ENCODE measurements at places on chromosomes 16 and 17.

DNA sequence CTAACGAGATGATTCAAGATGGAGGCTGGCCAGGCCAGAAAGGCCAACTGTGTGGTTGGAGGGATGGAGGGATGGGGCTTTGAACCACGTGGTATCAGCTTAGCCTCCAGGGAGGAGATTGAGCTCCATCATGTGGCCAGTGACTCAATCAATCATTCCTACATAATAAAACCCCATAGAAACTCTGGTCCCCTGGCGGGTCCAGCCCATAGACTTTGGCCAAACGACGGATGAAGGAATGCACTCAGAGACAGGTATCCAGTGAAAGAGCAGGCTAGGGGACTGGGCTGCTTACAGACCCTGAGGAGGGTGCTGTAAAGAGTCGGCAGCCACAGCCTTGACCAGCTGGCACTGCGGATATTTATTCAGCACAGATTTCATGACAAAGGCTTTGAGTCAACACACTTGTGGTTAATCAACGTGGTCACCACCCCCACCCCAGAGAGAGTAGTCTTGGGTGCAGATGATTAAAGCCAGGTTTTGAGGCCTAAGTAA lies 308.7 kb upstream of the TNRC6C start:
- DNase-seq = no peak

- DNase-seq = peak; percentile 91
These were observed at the start of gene MINK1 for GRCh38 chr17:4833178-4833940. Gene MINK1, plus strand, starts transcription at chr17:4833340. Its CDS starts 244 bp downstream, at chr17:4833584.

DNA sequence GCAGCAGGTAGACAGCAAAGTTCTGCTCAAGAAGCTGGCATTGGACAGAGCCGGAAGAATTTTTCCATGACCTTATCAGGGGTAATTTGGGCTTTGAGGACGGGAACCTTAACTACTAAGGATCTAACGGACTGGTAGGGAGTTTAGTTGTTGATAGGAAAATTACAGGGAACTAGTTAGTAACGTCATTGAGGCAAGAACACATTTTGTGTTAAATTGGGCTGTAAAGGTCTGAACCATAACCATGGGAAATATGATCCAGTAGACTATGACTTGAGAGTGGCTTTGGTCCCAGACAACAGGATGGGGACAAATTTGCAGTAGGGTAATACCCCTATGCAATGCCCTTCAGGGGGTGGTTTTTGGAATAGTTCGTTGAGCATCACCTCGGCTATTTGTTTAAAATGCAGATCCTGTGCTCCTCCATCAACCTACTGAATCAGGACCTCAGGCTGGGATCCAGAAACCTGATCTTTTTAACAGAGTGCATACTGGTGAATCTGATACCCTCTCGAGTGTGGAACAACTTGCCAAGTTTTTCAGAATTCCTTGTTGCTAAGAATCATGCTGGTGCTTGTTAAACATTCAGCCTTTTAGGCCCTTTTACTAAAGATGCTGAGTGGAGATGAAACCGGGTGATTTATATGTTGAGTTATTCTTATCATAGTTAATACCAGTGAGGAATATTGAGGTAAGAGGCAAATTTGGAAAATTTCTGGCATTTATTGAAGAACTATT lies 255.1 kb downstream of the MAP2K6 start:
- no peak for DNase-seq

DNA sequence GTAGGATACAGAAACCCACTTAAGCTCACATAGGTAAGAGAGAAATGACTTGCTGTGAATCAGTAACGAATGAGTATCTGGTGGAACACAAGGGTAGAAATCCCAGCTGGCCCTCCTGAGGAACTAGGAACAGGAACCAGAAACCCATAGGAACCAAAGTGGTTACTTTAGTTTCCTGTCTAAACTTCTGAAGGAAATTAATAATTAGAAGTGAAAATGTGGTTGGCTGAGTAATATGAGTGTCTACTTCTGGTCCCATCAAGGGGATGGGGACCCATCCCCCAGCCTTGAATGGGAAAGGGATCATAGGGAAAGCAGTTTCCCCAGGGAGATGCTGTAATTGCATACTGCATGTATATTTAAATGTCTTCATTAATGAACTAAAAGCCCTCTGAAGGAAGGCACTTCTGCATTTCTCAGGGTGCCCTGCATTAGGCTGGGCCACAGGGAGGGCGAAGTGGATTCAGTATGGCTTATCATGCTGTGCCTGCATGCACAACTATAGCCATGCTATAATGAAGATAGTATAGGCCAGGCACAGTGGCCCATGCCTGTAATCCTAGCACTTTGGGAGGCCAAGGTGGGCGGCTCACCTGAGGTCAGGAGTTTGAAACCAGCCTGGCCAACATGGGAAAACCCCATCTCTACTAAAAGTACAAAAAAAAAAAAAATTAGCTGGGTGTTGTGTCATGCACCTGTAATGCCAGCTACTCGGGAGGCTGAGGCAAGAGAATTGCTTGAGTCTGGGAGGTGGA lies 45.6 kb downstream of the CYB5B start:
- no peak for DNase-seq

GRCh38 chr17:59711936-59712335 lies 4.5 kb downstream of the VMP1 start:
- no peak for DNase-seq

GRCh38 chr16:585351-585750 lies 4.5 kb upstream of the RAB40C start:
- no peak for DNase-seq

- no peak for DNase-seq
These were observed 2.2 kb downstream of the KIAA0753 start for GRCh38 chr17:6638046-6638908.

GRCh38 chr16:17448640-17449638 lies 21.8 kb downstream of the XYLT1 start:
- DNase-seq = no peak

DNA sequence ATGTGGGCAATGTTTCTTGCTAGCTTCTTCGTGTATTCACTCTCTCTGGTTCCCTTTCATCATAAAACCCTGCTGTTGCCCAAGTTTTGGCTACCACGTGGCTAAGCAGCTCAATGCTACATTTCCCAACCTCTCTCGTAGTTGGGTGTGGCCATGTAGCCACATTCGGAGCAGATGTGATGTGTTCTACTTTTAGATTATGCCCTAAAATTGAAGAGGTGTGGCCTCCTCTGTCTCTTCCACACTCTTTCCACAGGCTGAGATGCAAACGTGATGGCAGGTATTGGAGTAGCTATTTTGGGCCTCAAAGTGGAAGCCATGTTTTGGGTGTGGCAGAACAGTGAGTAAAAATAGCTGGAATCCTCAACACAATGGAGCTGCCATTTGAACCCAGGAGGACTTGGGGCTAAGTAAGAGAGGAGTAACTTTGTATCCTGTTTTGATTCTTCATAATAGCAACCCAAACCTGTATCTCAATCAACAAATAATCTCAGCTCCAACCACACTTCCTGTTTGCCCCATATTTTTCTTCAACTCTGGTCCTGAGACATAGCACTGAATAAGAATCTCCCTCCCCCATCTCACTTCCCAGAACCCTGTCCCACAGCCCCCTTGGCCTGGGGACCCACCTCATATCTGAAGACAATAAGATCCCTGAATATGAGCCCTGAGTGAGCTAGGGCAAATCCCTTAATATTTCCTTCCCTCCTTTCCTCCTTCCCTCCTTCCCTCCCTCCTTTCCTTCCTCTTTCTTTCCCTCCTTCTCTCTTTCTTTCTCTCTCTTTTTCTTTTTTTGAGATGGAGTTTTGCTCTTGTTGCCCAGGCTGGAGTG lies 4.0 kb downstream of the NUPR1 start:
- no peak for DNase-seq

Measured in mesothelial cell of epicardium (in vitro differentiated cells).